Thoracic aorta (tissue), 2 donors: ENCODE measurements at places on chromosomes 5 and 9.

GRCh38 chr9:14561929-14562405 is 131.3 kb downstream of the ZDHHC21 start:
- H3K36me3 ChIP-seq = no peaks in the 10 kb centered on the region

GRCh38 chr9:132846109-132846917 is 31.8 kb downstream of the AK8 start:
- H3K27ac ChIP-seq = no peak overlapping the region
- no peaks in the 10 kb centered on the region for H3K4me1 ChIP-seq
- H3K36me3 ChIP-seq = no peaks in the 10 kb centered on the region
- no peak overlapping the region for H3K4me3 ChIP-seq

- H3K27ac ChIP-seq = no peak overlapping the region
- no peaks in the 10 kb centered on the region for H3K27me3 ChIP-seq
- H3K36me3 ChIP-seq = no peaks in the 10 kb centered on the region
- no peaks in the 10 kb centered on the region for H3K4me1 ChIP-seq
- no peak overlapping the region for H3K4me3 ChIP-seq
These were observed 80.5 kb upstream of the HSPA9 start for GRCh38 chr5:138655530-138656190.

DNA sequence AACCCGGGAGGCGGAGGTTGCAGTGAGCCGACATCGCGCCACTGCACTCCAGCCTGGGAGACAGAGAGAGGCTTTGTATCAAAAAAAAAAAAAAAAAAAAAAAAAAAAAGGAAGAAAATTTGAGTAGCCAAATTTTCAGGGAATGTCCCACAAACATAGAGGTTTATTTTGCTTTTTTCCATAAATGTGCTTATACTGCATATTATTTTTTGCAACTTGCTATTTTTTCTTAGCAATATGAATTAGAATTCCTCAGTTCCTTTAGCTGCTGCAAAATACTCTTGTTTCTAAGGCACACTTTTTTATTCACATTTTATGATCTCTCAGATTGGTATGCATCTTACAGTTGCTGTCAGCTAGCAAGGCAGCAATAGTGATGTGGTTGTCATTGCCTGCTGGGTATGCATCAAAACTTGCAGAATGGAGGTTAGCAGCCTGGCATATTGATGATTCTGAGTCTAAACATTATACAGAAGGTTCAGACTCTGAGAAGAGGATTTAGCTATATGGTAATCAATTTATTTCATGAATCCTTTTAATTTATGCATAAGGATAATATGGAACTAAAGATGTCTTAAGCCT is 13.0 kb upstream of the MSANTD3 start:
- DNase-seq = no peak
- H3K36me3 ChIP-seq = no peaks in the 10 kb centered on the region
- H3K27ac ChIP-seq = no peak overlapping the region
- no peaks in the 10 kb centered on the region for H3K27me3 ChIP-seq
- no peak overlapping the region for H3K4me3 ChIP-seq

DNA sequence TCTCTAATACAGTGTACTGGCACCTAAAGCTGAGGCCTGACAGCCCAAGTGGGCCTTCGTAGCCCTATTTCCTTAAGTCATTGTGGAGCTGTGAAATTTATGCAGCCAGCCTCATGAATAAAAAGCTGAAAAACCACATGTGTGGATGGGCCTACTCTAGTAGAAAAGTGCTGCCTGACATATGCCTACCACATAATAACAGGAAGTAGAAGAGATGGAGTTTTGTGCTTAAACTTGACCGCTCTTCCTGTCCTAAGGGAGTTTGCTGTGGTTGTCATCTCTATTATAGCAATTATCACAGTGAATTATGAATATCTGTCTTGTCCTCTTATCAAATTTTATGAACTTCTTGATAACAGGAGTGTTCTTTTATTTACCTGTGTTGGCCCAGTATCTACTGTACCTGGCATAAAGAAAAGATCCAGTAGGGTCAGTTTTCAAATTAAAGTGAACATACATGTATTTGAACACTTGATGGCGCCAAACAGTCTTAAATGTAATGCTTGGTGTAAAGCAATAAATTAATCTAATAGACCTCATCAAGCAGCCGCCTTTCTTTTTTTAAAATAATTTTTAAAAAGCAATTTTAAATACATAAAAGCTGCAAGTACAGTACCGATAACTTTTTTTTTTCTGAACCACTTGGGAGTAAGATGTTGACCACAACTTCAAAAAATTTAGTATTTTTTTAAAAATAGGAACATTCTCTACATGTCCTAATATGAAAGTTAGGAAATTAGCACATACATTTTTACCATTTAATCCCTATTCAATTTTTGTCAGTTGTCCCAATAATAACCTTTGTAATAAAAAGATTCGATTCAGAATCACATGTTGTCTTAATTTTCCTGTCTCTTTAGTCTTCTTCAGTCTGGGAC is 51.0 kb downstream of the FKTN start:
- no peak overlapping the region for H3K4me3 ChIP-seq
- no peaks in the 10 kb centered on the region for H3K4me1 ChIP-seq
- H3K27me3 ChIP-seq = no peaks in the 10 kb centered on the region

- no peak overlapping the region for H3K27ac ChIP-seq
- H3K4me3 ChIP-seq = no peak overlapping the region
- no peaks in the 10 kb centered on the region for H3K4me1 ChIP-seq
- H3K27me3 ChIP-seq = no peaks in the 10 kb centered on the region
These were observed 66.7 kb downstream of the IQGAP2 start for GRCh38 chr5:76469656-76470290.

GRCh38 chr5:98614341-98614740 is 159.1 kb upstream of the RGMB start:
- H3K36me3 ChIP-seq = no peaks in the 10 kb centered on the region
- no peaks in the 10 kb centered on the region for H3K4me1 ChIP-seq
- DNase-seq = no peak
- no peaks in the 10 kb centered on the region for H3K27me3 ChIP-seq
- H3K4me3 ChIP-seq = no peak overlapping the region

DNA sequence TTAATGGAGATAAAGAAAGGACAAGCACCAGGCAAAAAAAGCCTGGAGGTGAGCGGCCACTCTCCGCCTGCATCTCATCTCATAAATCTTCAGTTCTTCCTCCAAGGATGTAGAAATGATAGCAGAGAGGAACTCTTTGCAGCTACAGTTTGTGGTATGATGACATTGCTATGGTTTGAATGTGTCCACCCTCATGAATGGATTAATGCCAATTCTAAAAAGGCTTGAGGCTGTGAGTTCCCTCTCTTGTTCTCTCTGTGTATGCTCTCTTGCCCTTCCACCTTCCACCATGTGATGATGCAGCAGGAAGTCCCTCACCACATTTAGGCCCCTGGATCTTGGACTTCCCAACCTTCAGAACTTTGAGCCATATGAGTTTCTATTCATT is 126.4 kb downstream of the SPOCK1 start:
- no peaks in the 10 kb centered on the region for H3K36me3 ChIP-seq
- no peaks in the 10 kb centered on the region for H3K27me3 ChIP-seq
- H3K27ac ChIP-seq = no peak overlapping the region
- no peaks in the 10 kb centered on the region for H3K4me1 ChIP-seq
- DNase-seq = no peak
- no peak overlapping the region for H3K4me3 ChIP-seq

DNA sequence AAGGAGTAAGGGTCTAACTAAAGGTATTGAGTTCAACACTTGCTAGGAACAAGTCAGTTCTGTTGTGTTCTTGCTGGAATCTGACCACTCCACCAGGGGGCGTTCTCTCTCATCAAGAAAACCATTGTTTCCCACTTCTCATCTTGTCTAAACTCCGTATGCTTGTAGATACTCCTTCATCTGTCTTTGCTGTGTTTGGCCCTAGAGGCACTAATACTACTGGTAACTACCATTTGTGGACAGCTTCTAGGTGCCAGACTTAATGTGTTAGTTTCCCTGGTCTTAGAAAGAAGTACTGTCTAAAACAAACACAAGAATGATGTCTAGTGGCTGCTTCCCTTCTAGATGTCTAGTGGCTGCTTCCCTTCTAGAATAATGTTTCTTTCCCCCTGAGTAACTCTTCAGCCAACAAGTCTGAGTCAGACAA is 18.7 kb upstream of the PTPDC1 start:
- H3K27ac ChIP-seq = peak overlapping the region; percentile 3
- no peak overlapping the region for H3K4me3 ChIP-seq
- peaks cover 8% of the 10 kb centered on the region for H3K4me1 ChIP-seq
- no peaks in the 10 kb centered on the region for H3K36me3 ChIP-seq

GRCh38 chr5:120552638-120553037 is 88.5 kb downstream of the PRR16 start:
- H3K4me3 ChIP-seq = no peak overlapping the region
- H3K27ac ChIP-seq = no peak overlapping the region
- DNase-seq = no peak
- H3K27me3 ChIP-seq = no peaks in the 10 kb centered on the region
- no peaks in the 10 kb centered on the region for H3K4me1 ChIP-seq

- no peaks in the 10 kb centered on the region for H3K4me1 ChIP-seq
- no peaks in the 10 kb centered on the region for H3K36me3 ChIP-seq
- no peaks in the 10 kb centered on the region for H3K27me3 ChIP-seq
- no peak overlapping the region for H3K4me3 ChIP-seq
- DNase-seq = no peak
- H3K27ac ChIP-seq = no peak overlapping the region
These were observed 51.4 kb downstream of the ATP10B start for GRCh38 chr5:160800375-160801275.

DNA sequence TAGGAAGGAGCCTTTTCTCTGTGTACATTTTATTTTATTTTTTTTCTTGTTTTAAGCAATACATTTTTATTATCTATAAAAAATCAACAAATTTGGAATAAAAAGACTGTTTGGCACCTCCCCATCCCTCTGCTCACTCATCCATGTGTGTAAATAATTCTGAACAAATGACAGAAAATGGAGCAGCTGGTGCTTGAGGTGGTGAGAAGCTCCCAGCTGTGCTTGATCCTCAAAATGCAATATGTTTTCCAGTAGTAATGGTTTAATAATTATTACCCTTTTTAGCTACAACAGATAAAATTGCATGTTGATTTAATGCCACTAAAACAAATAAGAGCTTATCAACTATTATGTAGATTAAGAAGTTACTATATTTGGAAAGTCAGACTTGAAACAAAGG is 132.5 kb downstream of the CDH18 start:
- DNase-seq = no peak
- H3K36me3 ChIP-seq = no peaks in the 10 kb centered on the region
- no peaks in the 10 kb centered on the region for H3K27me3 ChIP-seq
- H3K4me1 ChIP-seq = no peaks in the 10 kb centered on the region

- no peak for DNase-seq
- no peaks in the 10 kb centered on the region for H3K4me1 ChIP-seq
- H3K36me3 ChIP-seq = no peaks in the 10 kb centered on the region
- H3K27me3 ChIP-seq = no peaks in the 10 kb centered on the region
These were observed 41.5 kb upstream of the ANKH start for GRCh38 chr5:14913096-14913495.

DNA sequence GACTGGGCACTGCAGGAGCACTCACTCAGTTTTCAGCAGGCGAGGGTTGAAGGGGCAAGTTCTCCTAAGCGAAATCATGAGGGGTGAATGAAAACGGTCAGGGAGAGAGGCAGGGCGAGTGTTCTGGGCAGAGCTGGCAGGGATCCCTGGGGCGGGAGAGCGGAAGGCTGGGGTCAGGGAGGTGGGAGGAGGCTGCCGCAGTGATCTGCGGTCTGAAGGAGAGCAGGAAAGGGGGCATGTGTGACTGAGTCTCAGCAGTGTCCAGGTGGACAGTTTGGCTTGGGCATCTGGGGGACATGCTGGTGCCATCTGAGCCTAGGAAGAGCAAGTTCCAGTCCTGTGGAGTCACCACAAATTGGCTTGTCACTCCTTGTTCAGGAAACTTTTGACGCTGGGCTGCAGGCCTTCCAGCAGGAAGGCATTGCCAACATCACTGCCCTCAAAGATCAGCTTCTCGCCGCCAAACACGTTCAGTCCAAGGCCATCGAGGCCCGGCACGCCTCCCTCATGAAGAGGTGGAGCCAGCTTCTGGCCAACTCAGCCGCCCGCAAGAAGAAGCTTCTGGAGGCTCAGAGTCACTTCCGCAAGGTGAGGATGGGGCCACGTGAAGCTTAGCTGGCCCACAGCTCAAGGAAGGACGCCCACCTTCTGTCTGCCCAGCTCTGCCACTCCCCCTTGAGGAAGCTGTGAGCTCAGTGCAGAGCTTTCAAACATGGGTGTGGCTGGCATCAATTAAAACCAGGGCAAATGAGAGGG is 31.1 kb downstream of the DYNC2I2 start:
- H3K36me3 ChIP-seq = peaks cover 85% of the 10 kb centered on the region
- no peak overlapping the region for H3K27ac ChIP-seq
- H3K4me1 ChIP-seq = peaks cover 26% of the 10 kb centered on the region
- H3K4me3 ChIP-seq = no peak overlapping the region
- no peak for DNase-seq
- H3K27me3 ChIP-seq = no peaks in the 10 kb centered on the region

GRCh38 chr5:139745800-139746690 is 49.6 kb upstream of the PSD2 start:
- H3K4me1 ChIP-seq = peaks cover 39% of the 10 kb centered on the region
- DNase-seq = peak; percentile 48
- H3K4me3 ChIP-seq = peak overlapping the region; percentile 76
- H3K27me3 ChIP-seq = no peaks in the 10 kb centered on the region
- no peaks in the 10 kb centered on the region for H3K36me3 ChIP-seq
- peak overlapping the region; percentile 31 for H3K27ac ChIP-seq

GRCh38 chr5:95380103-95380628 is 11.0 kb upstream of the FAM81B start:
- no peaks in the 10 kb centered on the region for H3K27me3 ChIP-seq
- no peaks in the 10 kb centered on the region for H3K4me1 ChIP-seq
- DNase-seq = no peak
- H3K36me3 ChIP-seq = no peaks in the 10 kb centered on the region
- no peak overlapping the region for H3K27ac ChIP-seq

GRCh38 chr5:43664501-43665040 is 61.6 kb downstream of the NNT start:
- peaks cover 1% of the 10 kb centered on the region for H3K36me3 ChIP-seq
- H3K4me3 ChIP-seq = no peak overlapping the region
- DNase-seq = no peak
- no peak overlapping the region for H3K27ac ChIP-seq
- no peaks in the 10 kb centered on the region for H3K4me1 ChIP-seq

- no peak for DNase-seq
- peaks cover 5% of the 10 kb centered on the region for H3K4me1 ChIP-seq
- no peak overlapping the region for H3K27ac ChIP-seq
These were observed 59.6 kb upstream of the LIFR start for GRCh38 chr5:38615981-38616451.

DNA sequence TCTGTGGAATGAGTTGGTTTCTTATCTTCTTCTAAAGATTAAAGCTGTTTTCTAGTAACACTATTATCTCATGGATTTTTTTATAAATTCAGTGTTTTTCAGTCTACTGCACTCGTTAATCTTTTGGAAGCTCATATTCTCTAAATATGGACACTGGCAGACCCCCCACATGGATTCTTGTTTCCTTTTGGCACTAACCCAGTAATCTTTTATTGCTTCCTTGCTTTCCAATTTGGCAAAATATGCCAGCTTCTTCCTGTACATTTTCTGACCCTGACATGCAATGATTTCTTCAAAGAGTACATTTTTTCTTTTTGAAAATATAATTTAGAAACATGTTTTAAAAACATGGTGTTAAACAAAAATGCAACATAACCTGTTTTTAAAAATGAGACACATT is 474.2 kb upstream of the FTMT start:
- no peak for DNase-seq
- no peak overlapping the region for H3K27ac ChIP-seq
- H3K27me3 ChIP-seq = no peaks in the 10 kb centered on the region
- no peaks in the 10 kb centered on the region for H3K4me1 ChIP-seq

- no peaks in the 10 kb centered on the region for H3K36me3 ChIP-seq
- no peak overlapping the region for H3K27ac ChIP-seq
These were observed 277.3 kb downstream of the GLIS3 start for GRCh38 chr9:4022435-4023067.

GRCh38 chr5:62592558-62592957 is 13.9 kb downstream of the LRRC70 start:
- H3K4me3 ChIP-seq = no peak overlapping the region
- no peaks in the 10 kb centered on the region for H3K27me3 ChIP-seq
- no peak overlapping the region for H3K27ac ChIP-seq
- DNase-seq = no peak
